ENCODE measurements at places on chromosomes 7 and 10.

GRCh38 chr7:12866207-12866606 lies 178.8 kb downstream of the ARL4A start:
- DNase-seq: no peak

DNA sequence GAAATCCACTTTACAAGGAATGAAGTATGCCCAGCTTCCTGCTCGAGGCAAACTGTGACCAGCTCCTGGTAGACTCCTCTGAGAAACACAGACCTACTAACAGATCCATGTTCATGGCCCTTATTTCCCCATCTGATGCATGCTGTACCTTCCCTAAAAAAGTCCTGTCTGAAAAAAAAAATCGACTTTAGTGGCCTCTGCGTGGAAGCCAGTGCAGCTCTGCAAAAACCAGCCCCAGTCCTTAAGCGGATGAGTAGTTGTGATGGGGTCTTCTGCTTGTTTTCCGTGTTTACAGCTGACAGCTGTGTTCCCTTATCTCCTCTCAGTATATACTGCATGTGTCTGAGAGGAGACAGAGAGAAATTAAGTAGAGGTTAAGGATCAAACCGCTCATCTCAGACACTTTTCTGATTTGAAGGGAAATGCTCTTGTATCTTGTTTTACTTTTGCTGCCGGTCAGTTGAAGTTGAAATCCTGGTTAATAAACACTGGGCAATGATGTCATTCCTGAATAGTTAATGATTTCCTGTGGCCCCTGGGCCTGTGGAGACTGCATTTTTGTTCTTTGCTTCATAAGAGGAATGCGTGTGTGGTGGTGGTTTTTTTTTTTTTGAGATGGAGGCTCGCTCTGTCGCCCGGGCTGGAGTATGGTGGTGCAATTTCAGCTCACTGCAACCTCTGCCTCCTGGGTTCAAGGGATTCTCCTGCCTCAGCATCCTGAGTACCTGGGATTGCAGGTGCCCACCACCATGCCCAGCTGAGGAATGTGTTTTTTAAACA lies 67.6 kb downstream of the DOCK1 start:
- no peak for DNase-seq

GRCh38 chr10:56383806-56384205 lies 22.7 kb upstream of the ZWINT start:
- no peak for DNase-seq

DNA sequence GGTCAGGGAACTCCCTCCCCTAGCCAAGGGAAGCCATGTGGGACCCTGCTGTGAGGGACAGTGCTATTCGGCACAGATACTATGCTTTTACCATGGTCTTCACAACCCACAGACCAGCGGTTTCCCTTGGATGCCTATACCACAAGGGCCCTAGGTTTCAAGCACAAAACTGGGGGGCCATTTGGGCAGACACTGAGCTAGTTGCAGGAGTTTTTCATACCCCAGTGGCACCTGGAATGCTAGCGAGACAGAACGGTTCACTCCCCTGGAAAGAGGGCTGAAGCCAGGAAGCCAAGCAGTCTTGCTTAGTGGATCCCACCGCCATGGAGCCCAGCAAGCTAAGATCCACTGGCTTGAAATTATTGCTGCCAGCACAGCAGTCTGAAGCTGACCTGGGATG lies 156.8 kb downstream of the THSD7A start:
- DNase-seq: no peak

GRCh38 chr7:155702616-155703015 lies 58.2 kb downstream of the RBM33 start:
- DNase-seq: no peak

DNA sequence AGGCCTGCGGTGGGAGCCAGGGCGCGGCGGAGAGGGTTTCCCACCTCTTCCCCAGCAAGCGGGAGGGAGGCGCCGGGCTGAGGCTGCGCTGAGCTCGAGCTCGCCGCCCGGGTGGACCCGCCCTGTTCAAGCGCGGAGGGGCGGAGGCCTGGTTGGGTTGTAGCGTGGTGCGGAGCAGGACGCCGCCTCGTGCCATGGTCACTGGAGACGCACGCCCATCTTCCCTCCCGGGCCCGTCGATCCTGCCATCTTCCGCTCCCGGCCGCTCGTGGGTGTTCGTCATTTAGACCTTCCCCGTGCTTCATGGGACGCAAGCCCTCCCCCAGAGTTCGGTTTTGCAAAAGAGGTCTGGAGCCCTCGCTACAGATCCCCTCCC lies 9.3 kb upstream of the EN2 start:
- no peak for DNase-seq

DNA sequence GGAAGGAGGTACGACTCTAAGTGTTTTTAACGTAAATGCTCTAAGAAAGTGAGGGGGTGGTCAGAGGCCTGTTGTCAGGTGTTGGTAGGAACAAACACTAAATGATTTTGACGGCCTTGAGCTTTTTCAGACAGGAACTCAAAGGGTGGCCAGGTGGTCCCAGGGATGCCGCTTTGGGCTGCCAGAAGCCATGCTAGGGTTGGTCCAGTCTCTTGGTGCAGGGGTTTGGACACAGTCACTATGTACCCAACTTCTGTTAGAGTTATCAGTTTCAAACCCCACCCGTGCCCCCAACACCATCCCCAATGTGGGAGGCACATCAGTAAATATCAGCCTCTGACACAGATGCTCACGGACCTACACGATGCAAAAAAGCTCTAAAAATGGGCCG lies 9.3 kb downstream of the ATP6V0E2 start:
- DNase-seq: no peak

- DNase-seq: no peak
Measured at GRCh38 chr10:75098902-75099673, 12.4 kb upstream of the SAMD8 start.

GRCh38 chr10:110007161-110007700 lies 553 bp upstream of the ADD3 start:
- DNase-seq: peak; percentile 66

DNA sequence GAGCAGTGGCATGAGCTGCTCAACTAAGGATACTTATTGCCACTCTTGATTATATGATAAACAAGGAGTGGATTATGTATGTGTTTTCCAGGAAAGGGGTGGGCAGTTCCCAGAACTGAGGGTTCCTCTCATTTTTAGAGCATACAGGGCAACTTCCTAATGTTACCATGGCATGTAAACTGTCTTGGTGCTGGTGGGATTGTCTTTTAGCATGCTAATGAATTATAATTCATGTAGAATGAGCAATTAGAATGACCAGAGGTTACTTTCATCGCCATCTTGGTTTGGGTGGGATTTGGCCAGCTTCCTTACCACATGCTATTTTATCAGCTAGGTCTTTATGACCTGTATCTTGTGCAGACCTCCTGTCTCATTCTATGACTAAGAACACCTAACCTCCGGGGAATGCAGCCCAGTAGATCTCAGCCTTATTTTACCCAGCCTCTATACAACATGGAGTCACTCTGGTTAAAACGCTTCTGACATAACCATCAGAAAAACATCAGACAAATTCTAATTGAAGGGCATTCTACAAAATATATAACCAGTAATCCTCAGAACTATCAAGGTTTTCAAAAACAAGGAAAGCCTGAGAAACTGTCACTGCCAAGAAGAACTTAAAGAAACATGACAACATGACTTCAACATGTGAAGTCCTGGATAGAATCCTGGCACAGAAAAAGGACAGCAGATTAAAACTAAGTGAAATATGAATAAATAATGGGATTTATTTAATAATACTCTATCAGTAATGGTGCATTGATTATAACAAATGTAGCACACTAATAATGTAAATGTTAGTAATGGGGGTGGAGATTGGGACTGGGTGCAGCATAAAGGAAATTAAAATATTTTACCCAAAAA lies 365.0 kb downstream of the SEMA3D start:
- DNase-seq: no peak

GRCh38 chr7:30041526-30042269 lies 13.5 kb downstream of the PLEKHA8 start:
- DNase-seq: no peak

GRCh38 chr7:140570120-140570519 lies 70.5 kb downstream of the DENND2A start:
- DNase-seq: no peak

DNA sequence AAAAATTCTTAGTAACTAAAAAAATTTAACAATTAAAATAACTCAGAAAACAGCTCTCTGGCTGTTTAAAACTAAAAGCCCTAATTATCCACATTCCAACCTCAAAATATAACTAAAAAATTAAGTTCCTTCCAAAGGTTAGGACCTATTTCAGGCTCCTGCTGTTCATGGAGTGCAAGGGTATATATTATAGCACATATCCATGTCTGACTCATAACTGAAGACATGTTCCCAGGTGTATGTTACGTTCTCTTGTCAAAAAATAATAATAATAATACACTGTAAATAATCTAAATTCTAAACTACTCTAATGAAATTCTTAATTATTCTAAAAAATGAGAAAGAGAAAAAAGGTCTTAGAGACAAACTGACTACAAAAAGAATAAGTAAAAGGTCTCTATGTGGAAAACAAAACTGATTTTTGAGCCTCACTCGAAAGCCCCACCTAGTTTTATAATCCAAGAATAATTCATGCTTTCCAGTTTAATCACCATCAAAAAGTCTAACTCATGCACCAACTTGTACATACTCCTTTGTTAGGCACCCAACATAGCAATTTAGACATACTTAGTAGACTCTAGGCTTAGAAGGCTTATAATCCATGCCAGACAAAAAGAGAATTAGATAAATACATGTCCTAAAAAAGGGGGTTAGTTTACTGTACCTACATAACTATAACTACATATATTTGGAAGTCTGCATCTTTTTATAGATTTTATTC lies 171.4 kb downstream of the KMT2E start:
- no peak for DNase-seq

DNA sequence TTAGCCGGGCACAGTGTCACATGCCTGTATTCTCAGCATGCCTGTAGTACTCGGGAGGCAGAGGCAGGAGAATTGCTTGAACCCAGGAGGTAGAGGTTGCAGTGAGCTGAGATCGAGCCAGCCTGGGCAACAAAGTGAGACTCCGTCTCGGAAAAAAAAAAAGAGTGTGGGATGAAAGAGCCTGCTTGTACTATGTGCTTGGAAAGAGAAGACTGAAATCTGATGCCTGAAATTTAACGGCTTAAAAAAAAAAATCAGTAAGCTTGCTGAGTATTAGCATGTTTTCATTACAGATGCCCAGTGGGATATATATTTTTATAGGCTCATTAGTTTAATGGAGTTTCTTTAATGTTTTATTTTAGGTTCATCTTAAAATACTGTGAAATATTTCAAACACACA lies 4.2 kb downstream of the NT5C2 start:
- DNase-seq: no peak
